Urothelium cell line (cell line): ENCODE measurements at places on chromosomes 5 and 9.

DNA sequence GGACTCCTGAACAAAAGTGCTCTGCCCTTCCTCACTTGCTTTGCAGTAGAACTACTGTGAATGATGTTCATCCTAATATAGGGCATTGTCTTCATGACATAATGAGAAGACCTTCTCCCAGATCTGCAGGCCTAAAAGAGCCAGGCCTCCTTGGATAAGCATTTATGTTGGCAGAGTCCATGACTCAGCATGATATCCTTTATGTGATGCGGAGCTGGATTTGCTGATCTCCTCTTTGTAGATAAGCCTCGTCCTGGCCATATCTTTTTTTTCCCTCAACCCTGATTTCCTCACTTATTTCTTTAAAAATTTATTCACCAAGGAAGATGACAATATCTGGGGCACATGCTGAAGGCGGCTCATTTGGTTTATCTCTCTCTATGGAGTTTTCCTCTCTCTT is 62.4 kb upstream of the TAS2R1 start:
- no peak for DNase-seq

DNA sequence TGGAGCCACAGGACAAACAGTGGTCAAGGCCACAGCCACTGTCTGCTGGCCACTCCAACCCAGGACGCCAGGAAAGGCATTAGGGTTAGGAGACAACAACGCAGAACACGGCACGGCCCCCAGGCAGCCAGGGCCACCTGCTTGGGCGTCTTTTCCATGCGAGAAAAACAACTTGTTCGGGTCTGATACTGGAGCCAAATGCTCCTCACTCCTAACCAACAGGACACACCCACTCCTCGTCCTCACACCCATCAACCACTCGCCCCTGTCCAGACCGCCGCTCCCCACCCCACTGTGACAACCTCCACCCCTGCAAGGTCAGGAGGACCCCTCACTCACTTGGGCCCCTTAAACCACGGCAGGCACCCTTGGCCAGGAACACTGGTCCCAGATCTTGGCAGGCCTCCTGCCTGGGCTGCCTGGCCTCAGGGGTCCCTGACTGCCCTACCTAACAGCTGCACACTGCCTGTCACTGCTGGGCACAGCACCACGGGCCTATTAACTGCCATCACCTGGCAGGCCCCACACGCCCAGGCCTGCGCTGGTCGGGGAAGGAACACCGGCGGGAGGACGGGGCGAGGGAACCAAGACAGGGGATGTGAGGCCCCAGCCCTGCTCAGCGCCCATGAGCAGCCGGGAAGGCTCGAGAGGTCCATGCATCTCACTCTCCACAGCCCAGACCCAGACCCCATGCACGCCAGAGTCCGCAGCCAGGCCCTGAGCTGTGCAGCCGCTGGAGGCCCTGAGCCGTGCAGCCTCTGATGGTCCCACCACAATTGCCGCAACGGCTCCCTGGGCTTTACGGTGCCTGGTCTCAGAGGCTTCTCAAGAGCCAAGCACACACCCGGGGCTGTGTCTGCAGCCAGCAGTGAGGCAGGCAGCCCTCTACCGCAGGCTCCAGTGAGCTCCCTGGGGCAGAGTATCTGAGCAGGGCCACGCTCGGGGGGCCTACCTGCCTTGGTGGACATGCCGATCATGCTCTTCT is 13.8 kb downstream of the CLPTM1L start:
- DNase-seq: no peak

DNA sequence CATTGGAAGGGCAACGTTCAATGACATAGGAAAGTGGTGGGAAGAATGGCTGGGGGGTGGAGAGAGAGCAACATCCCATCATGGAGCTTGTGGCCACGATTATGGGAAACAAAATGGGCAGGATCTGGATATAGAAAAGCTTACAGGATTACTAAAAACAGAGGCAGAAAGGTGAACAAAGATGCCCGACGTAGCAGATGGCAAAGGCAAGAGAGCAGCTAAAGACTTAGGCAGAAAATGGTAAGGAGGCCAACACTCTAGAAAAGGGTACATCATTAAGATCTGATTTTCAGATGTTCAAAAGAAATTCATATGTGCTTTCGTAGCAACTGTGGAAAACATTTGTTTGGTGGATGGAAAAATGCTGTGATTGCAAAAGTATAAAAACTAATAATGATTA is 102.5 kb downstream of the OTULIN start:
- DNase-seq: no peak

GRCh38 chr5:57103317-57103907 is 70.4 kb upstream of the GPBP1 start:
- DNase-seq: no peak

DNA sequence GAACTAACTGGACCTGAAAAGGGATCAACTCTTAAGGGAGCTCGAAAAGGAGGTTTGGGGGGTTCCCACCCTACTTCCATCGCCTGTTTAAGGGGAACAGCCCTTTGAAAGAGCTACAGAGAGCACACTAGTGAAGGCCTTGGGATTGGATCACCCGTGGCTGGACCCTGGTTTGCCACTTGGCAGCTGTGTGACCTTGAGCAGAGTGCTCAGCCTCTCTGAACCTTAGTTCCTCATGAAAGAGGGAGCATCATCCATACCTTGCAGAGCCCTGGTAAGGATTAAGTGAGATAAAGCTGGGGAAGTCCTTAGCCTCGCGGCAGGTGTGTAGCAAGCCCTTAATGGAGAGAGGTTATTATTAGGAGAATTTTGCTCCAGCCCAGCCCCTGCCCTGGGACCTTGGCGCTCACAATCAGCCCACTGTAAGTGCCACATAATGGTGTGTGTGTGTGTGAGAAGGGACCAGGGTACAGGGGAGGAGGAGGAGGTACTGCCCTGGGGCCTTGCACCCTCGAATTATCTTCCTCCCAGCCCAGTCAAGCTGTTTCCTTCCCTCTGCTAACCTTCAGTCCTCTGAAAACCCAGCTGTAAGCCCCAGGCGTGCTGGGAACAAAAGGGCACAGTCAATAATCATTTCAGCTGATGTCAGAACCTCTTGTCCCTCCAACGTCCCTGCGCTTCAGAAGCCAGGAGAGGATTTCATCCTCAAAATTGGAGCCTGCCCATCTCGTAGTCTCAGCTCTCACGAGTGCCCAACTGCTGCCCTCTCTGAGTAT is 42.9 kb downstream of the FOXI1 start:
- no peak for DNase-seq

DNA sequence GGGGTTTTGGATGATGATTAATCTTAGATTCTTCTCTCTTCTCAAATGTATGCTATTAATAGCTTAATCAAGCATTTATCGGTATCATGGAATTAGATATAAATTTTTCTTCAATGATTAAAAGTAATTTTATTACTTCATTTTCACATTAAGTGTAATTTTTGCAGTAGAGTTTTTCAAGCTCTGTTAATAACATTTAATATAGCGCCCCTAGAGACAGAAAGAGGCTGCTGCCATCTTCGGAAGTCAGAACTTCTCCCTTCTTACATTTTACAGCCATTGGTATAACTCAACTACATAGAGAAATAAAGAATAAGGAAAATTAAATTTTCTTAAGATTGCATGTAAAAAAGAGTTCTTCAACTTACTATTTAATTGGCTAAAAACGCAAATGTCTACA is 540.3 kb downstream of the GABRG2 start:
- no peak for DNase-seq

- DNase-seq: peak; percentile 78
Measured at GRCh38 chr9:95508968-95509850, 7.6 kb downstream of the PTCH1 start.

DNA sequence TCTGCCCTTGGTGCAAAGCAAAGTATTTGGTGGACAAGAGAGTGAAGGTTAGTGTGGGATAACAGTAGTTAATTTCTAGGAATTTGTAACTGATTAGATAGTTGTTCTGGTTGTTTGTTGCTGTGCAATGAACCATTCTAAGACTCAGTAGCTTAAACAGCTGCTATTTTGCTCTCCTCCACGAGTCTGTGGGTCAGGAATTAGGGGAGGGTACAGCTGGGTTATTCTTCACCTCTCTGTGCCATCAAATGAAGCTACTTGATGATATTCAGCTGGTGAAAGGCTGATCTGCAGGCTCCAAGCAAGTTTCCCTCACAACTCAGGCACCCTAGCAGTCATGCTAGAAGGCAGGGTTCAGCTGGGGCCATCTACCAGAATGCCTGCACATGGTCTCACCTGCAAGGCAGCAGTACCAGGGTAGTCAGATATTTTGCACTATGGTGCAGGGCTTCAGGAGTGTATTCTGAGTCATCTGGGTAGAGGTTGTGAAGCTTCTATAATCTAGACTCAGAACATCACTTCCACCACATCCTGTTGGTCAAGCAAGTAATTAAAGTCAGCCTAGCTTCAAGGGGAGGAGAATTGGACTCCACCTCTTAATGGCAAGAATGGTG is 159.5 kb upstream of the SLC28A3 start:
- DNase-seq: no peak

DNA sequence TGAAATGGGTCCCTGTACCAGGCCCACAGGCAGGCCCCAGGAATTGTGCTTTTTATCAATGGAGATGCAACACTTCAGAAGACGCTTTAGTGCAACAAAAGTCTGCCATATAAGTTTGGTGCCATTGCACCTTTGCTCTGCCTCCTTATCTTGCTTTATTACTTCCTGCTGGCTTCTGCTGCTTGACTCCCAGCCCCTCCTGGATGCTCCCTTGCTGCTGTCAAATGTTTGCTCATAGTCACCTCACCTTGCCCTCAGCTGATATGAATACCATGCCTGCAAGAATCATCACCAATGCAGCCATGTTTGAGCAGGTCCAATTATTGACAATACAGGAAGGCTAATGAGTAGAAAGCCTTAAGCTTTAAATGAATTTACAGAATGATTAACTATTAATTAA is 25.4 kb downstream of the MEGF10 start:
- no peak for DNase-seq

DNA sequence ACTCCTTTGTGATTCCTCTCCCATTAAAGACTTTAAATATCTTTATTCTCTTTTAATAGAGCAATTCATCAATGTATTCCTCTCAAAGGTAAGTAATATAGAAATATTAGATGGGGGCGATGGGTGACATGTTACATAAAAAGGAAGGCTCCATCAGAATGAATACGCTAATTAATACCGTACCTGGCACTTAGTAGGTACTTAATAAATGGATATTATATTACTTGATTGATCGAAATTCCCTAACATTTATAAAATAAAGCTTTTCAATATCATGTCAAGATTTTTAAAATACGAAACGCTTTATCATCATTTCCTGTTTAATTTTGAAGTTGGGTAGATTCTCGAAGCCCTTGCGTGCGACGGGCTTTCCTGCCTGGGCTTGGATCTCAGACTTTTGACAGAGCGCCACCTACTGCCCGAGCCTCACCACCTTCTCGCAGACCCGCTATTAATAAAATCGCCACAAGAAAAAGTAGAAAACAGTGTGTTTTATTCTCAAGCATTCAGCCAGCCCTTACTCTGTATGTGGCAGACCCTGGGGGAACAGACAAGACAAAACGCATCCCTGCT is 99.4 kb downstream of the C5orf15 start:
- DNase-seq: peak; percentile 76

DNA sequence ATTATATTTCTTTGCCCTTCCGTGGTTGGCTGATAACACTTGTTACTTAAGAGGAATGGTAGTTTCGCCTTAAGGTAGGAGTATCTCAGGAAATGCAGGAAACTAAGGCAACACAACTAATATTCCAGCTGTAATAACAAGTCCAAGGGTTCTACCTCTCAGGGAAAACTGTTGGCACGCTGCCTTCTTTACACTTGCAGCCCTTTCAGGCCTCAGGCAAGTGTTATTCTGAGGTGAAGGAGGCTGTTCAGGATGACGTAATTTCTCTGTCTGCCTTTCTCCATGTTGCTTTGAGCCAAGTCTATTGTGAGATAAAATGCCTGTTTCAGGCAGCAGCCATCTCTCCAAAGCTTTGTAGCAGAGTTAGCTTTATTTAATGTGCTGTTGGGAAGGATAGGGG is 38.0 kb downstream of the VCAN start:
- DNase-seq: peak; percentile 37

- DNase-seq: no peak
Measured at GRCh38 chr5:57185313-57185712, 11.5 kb downstream of the GPBP1 start.

DNA sequence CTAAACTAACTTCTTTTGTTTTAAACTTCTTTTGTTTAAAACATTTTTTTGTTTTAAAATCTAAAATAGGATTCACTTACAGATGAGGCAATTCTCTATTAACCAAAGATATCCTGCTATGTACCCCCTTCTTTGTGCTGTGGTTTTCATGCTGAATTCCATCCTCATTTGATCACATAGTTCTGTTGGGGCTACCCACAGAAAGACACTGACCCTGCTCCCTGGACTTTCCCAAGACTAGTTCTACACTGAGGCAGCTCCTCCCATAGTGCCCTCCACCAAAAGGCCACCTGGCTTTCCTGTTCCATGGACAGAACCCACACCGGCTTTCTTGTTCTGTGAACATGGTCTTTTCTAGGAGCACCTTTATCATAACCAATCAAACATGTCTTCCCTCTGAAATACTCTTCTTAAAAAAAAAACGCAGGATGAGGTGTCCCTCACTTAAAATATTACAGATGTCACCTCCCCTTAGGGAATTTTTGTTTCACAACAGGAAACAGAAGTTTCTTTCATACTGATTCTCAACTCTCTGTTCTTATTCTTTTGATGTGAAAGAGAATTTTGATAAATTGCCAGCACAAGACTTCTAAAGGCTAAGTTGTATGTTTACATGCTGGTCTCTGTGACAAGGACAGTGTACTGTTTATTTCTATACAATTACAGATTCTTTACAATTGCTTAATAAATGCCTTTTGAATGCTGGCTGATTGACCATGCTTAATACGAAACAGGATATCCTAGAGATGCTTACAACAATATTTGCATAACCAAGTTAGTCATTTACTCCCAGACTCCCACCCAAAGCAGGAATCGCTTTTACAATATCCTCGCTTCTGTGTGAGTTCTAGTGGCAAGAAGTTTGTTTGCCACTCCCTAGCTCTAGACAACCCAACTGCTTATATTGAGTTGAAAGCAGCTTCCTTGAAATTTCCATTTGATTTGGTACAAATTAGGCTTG is 300.4 kb downstream of the DTWD2 start:
- no peak for DNase-seq

DNA sequence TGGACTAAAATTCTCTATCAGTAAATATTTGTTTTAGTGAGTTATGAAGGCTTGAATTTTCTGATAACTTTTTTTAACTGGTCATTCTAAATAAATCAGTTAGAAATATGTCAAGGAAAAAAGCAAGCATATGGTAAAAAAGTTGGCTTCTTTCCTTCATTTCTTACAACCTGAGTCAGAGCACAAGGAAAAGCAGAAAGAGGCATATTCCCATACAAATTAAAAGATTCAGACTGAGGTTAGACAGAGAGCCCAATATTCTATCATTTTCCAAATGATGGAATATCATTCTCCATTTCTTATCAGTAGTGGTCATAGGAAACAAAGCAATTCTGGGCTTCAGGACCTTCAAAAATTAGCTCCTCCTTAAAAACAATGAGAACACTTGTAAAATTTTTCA is 732.1 kb downstream of the MAT2B start:
- no peak for DNase-seq

DNA sequence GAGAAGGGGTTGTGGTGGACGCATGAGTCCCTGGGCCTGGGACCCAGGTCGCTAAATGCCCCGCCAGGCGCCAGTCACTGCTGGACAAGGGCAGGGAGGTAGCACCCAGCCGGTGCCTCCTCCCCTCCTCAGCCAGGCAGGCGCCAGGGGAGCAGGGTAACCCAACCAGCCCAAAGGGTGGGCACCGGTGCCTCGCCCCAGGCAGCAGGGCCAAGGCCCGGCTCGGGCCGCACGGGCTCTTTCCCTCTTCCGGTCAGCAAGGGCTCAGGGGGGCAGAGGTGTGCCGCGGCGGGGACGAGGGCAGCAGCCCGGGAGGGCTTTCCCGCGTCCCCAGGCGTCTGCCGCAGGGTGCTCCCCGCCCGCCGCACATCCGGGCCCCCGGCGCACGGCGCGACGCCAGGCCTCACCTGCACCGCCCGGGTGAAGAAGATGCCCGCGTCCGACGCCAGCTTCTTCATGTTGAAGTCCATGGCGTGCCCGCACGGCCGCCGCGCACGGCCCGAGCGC is 393 bp downstream of the SH3GLB2 start:
- DNase-seq: peak; percentile 67
